CD8-positive, alpha-beta T cell (primary cell): ENCODE measurements at places on chromosomes 13 and 19. TPM values are rescaled to one million over a fixed set of nuclear protein-coding genes. Genes with fewer than 3 reads are reported as not detected.
A peak's percentile ranks its signal among the peaks of the same experiment; 100 is the strongest.

- no peak for DNase-seq
These were observed 41.7 kb upstream of the ATP11A start for GRCh38 chr13:112648101-112648500.

DNA sequence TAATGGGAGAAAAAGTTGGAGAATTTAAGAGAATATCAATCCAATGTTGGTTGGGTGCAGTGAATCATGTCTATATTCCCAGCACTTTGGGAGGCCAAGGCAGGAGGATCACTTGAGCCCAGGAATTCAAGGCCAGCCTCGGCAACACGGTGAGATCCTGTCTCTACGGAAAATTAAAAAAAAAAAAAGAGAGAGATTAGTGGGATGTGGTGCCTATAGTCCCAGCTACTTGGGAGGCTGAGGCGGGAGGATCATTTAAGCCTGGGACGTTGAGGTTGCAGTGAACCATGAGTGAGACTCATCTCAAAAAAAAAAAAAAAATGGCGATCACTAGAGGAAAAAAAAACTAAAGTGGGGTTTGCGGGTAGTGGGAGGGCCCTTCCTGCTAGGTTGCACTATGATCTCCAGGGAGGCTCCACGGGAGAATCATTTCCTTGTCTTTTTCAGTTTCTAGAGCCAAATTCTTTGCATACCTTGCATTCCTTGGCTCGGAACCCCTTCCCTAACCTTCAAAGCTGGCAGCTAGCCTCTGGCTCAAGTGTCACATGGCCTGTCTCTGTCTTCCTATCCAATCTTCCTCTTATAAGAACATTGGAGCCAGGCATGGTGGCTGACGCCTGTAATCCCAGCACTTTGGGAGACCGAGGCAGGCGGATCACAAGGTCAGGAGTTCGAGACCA is 5.8 kb upstream of the ERCC2 start:
- DNase-seq, result no peak

- DNase-seq, result no peak
These were observed 1444.2 kb upstream of the SLC10A2 start for GRCh38 chr13:104510422-104510821.

LILRB1 gene
- total RNA-seq, result 0.87 TPM

- DNase-seq, result peak; percentile 22
These were observed 103.5 kb upstream of the SPRY2 start for GRCh38 chr13:80444240-80445015.

GSX1 gene
- not detected for total RNA-seq

- no peak for DNase-seq
These were observed 13.8 kb upstream of the CEACAM16 start for GRCh38 chr19:44684892-44685863.

LILRB4 gene
- 0.46 TPM for total RNA-seq

DNA sequence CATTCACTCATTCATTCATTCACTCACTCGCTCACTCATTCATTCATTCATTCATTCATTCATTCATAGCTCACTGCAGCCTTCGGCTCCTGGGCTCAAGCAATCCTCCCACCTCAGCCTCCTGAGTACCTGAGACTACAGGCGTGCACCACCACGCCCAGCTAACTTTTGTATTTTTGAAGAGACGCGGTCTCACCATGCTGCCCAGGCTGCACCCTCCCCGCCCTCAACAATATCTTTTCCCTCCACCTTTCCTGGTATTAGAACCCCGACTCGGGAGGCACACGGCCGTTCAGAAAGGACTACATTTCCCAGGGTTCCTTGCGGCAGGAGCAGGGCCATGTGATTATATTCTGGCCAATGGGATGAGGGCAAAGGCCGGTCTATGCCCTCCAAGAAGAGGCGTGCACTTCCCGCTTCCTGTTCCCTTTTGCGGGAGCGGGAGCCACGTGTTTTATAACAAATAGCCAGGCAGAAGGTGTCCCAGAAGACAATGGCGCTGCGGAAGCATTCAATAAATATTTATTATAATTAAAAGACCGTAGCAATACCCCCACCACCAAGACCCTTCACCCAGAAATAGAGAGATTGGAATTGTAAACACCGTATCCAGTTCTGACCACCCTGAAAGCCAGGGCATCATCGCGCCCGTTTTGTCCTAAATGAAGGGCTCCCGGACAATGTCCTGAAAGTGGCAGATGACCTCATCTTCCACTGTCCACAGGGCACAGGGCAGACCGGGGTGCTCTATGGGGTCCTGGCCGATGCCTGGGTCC is 15.9 kb downstream of the TICAM1 start:
- peak; percentile 89 for DNase-seq

DNA sequence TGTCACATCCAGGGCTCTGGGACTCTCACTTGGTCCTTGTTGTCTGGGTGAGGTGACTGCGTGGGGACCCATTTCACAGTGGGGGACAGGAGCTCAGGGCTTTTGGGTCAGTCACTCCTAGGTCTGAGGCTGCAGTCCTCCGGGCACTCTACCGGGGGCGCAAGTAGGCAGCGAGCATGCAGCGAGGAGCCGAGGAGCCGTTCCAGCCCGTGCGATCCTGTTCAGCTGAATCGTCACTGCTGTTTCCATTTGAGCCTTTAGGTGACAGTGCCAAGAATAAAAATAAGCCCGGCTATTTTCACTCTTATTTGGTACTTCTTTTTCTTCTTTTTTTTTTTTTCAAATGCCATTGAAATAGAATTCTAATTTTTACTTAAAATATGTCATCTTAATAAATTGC is 126.5 kb downstream of the ZNF536 start:
- no peak for DNase-seq

DNA sequence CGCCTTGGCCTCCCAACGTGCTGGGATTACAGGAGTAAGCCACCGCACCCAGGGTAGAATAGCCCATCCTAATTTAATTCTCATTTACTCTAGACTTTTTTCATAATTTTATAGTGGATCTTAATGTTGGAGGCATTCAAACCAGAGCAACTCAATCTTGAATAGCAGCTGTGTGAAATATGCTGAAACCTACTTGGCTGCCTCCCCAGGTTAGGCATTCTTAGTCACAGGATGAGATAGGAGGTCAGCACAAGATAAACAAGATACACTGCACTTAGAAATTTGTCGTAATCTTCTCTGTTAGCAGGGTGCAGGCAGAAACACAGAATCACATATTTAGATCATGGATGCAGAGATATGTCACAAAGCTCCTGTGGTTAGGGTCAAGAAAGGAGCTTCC is 2.7 kb upstream of the ZNF43 start:
- no peak for DNase-seq

ZNF154 gene
- total RNA-seq, result 15.3 TPM

DNA sequence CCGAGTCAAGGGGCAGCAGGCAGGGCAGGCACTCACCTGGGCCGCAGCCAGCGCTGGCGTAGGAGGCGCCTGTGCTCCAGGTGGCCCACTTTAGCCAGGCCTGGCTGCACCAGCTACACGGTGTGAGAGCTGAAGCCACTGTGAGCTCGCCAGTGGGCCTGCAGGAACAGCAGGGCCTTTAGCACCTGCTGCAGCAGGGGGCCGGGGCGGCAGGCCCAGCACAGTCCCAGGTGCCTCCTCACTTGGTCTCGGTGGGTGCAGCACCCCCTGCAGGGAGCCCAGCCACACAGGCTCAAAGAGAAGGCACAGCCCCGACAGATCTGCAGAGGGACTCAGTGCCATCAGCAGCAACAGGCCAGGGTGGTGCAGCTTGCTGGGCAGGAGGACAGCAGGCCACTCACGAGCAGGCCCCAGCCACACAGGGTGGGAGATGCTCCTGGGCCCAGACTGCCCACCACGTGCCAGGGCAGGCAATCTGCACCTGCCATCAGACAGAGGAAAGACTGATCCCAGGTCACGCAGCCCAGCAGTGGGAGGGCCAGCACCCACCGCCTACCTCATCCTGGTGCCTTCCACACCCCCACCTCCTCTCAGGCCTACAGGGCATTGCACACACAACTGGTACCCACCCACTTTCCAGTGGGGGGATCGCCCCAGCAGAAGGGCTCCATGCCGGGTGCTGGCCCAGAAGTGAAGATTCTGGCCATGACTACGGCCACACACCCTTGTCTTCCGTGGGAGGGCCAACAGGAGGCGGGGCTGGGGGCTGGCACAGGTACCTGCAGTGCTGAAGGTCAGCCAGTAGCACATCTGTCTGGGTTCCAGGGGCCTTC is 15.8 kb downstream of the ARHGAP33 start:
- no peak for DNase-seq

DNA sequence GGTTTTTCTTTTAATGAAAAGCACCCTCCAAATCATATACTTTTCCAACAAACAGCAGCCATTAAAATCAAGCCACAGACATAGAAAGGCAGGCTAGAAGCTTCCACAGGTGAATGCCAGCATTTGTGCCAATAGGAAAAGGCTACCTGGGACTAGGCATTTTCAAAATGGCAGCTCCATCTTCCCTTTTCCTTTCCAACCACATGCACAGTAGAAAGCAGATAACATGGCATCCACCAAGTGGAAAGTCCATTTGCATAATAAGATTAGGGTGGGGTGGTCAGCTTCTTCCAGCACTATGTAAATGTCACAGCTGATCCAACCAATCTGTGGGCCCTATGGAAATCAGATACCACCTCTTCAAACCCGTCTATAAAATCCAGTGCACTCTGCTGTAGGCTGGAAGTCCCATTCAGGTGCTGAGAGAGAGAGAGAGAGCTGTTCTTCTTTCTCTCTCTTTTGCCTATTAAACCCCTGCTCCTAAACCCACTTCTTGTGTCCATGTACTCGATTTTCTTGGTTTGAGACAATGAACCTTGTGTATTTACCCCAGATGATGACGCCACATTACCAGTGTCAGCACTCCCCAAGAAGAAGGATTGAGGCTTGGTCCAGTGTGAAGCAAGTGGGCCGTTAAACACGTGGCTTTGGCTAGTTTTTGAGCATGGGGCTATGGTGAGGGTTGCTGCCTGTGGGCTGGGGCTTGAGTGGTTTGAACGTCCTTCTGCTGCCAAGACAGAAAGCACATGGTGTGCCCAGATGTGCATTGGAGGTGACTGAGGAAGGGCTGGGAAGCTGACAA is 24.2 kb upstream of the IGFL1 start:
- no peak for DNase-seq

- DNase-seq, result no peak
These were observed 52.4 kb downstream of the MCF2L start for GRCh38 chr13:113021391-113021790.

- peak; percentile 70 for DNase-seq
These were observed 49.8 kb upstream of the GTF3A start for GRCh38 chr13:27374650-27375049.

GRCh38 chr19:17129377-17129776 is 53.8 kb downstream of the MYO9B start:
- DNase-seq, result no peak

DNA sequence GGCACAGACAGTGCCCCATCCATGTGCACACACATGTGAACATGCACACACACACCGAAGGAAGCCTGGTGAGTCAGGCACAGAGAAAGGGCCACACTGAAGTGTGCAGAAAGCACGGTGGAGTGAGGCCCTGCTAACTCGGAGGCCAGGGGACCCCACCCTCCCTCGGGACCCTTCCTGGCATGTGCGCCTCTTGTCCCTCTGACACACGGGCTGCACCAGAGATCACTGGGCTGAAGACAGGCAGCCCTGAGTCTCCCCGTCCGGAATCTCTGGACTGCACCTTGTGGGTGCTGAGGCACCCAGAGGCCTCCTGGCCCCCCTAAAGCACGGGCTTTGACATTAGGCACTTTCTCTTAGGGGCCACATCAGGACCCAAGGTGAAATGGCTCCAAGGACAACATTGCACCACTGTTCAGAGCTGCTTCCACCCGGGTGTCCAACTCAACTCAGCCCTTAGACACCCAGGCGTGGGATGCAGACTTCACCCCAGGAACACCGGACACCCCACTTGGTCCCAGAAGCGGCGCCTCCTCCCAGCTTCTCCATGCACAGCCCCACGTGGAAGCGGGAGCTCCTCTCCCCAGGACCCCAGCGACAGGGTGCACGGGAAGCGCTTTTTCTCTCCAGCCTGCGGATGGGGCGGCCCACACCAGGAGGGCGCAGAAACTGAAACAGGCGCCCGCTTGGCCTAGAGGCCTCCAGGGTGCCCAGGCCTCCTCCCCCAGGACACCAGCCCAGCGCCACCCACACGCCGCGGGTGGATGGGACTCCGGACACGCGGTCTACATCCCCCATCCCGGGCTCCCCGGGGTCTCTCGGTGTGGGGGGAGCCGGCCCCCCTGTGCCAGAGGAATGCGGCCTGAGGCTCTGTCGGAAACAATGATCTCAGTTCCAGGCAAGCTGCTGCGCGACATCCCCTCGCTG is 90.2 kb downstream of the SPACA7 start:
- no peak for DNase-seq

CLDND2 gene
- total RNA-seq, result 2.3 TPM

- DNase-seq, result peak; percentile 98
These were observed at the start of gene GADD45B for GRCh38 chr19:2475702-2476450. Gene GADD45B, plus strand, starts transcription at chr19:2476127. Its CDS starts 232 bp downstream, at chr19:2476359.

GRCh38 chr19:50780753-50781435 is 9.3 kb upstream of the ACP4 start:
- no peak for DNase-seq

BAX gene
- 55.7 TPM for total RNA-seq

KLC3 gene
- not detected for total RNA-seq

ZNF699 gene
- total RNA-seq, result 16.0 TPM

ZNF546 gene
- 1.6 TPM for total RNA-seq

- no peak for DNase-seq
These were observed 43.6 kb downstream of the LYL1 start for GRCh38 chr19:13058951-13059660.

PBX4 gene
- 44.4 TPM for total RNA-seq

DNA sequence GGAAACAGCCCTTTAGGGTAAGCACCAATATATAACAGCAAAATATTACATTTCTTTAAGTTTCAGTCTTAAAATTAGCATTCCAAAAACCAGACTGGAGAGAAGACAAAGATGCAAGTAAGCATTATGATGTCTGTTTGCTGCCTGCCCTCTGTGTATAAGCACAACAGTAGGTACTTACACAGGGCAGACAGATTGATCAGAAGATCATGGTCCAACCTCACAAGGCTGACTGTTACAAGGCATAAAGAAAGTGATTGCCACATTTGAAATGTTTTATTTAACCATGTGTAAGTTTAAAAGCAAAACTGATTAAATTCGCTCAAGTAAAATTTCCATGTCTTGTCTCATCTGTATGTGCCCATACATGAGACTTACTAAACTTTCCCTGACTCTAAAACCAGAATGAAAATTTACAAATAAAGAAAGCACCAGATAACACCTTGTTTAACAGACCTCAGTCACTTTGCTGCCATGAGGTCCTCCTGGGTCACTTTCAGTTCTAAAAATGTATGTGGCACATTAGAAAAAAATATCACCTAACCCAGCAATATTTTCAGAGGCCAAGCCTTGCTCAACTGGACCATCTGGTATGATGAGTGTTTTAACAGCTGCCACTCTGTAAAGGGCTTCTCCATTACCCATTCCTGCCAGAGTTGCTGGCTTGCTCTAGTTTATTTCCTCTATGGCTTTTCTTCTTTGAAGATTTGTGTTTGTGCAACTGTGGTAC is 297.0 kb downstream of the RBM26 start:
- no peak for DNase-seq
